Fibroblast of the conjunctiva (primary cell): ENCODE measurements at places on chromosomes 4 and X.

DNA sequence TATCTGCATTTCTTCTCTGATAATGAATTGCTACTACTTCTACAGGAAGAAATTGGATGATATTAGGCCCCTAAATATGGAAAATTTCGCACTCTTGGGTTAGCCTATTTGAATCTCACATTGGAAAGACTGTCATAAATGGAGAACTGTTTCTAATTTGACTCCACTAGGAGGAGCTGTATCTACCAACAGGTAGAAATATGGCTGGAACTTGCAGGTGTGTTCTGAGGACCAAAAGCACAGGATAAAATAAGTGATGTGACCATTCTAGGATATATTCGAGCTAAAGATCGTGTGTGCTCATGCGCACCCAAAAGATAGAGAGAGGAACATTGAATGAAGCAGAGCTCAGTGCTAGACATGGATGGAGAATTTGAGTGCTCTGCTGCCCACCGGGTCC, 4.8 kb upstream of the NKAP start:
- DNase-seq: no peak

DNA sequence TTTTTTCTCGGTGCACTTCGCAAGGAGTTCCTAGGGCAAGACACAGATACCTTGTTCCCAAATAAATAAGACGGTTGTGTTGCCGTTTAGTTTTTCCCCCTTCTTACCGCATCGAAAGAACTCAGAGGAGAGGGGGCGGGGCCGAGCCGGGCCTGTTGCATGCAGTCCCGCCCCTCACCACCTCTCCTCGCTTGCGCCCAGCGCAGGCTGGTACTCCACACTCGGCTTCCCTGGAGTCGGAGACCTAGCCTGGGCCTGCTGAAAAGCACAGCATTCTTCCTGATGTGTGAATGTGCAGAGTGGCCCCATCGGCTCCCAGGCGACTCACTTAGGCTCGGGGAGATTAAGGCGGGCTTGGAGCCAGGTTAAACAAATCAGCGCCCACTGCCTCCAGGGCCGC, 26.1 kb upstream of the VMA21 start:
- no peak for DNase-seq

DNA sequence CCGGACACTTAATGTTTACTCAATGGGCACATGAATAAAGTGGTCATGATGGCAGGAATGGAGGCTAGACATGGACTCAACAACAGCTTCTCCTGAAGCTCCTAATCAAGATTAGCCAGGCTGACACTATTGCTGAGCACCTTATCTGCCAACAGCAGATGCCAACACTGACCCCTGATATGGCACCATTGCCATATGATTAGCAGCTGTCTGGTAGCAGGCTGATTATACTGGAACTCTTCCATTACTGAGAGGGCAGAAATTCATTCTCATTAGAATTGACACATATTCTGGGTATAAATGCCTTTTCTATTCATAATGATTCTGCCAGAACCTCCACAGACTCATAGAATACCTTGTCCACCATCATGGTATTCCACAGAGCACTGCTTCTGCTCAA, 18.4 kb upstream of the AFF1 start:
- no peak for DNase-seq

GRCh38 chr4:108168671-108169523, at the start of gene LEF1:
LEF1 (minus strand) TSS chr4:108168932; CDS start chr4:108167767, 1,165 bp downstream.
- DNase-seq: no peak

- DNase-seq: no peak
Observed at GRCh38 chr4:142365391-142365790, 480.7 kb downstream of the INPP4B start.

DNA sequence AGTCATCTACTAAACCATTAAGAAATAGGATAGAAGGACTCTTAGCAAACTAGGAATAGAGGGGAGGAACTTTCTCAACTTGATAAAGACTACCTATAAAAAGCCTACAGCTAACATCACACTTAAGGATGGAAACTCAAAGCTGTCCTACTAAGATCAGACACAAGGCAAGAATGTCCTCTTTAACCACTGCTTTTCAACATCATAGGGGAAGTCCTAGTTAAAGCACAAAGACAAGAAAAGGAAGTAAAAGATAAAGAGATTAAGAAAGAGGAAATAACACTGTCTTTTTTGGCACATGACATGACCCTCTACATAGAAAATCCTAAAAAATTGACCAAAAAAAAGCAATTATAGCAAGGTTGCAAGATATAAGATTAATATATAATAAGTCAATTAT, 136.6 kb downstream of the FBXW7 start:
- DNase-seq: no peak

- DNase-seq: no peak
Observed at GRCh38 chr4:92679149-92679548, 375.4 kb downstream of the GRID2 start.

- DNase-seq: no peak
Observed at GRCh38 chrX:64334467-64334866, 60.8 kb downstream of the MTMR8 start.

DNA sequence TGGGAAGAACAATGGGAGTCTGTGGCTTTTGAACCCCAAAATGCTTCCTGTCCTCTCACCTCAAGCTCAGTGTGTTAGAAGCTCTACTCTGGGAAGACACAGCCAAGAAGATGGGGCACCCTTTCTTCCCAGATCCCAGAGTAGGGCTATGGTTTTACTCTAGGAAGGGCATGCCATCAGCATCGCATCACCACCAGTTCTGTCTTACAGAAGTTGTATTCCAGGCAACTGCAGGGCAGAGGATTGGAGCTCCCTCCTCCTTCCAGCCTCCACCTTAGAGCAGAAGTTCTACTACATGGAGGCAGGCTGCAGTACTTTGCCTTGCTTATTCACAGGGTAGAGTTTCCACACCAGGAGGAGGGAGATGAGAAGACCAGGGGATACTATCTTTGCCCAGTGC, 18.1 kb upstream of the ZFX start:
- DNase-seq: no peak

DNA sequence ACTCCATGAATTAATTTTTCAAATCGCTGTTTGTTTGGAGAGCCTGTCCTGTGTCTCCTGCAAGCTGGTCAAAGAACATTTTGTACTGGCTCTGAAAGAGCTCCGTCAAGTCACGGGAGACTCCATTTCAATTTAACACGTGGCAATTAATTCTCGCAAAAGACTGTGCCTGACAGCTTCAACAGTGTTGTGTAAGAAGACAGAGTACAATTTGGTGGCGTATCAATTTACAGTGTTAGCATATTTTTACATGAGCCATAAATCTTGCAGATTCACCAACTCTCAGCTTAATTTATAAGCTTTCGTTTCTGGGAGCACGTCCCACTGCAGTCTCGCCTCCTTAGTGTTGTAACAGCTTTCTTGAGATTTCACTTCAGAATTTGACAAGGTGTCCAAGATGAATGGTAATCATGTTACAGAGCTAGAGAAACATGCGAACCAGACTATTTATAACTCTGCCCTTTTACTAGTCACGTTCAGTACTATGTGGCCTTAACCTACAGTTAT, 70.8 kb downstream of the RWDD4 start:
- peak; percentile 51 for DNase-seq

DNA sequence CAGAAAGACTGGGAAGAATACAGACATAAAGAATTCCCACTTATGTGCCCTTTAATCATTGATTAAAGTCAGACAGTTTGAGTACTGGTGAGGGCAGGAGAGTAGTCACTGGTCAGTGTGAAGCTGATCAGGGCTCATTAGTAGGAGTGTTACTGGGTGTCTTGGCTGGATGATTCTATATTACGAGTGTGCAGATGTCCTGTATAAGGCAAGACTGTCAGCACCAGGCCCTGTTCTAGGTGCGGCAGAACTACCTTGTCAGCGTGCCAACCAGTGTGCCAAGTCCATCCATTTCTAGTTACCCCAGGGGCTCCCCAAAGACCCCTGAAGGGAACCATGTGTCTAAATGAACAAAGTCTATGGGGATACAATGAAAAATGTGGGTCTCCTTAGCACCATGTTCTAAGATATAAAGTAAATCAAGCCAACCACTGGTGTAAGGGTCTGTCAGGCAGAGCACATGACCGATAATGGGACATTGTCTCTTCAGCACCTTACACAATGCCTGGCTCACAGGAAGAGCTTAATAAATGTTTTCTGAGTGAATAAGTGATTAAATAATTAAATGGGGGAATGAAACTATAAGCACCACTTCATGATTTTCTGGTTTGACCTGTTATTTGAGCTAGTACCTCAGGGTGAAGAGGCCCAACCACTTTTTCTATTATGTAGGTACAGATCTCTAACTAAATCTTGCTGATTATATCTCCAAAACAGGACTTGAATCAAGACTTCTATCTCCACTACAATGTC, 205.0 kb downstream of the CAMK2D start:
- DNase-seq: no peak

DNA sequence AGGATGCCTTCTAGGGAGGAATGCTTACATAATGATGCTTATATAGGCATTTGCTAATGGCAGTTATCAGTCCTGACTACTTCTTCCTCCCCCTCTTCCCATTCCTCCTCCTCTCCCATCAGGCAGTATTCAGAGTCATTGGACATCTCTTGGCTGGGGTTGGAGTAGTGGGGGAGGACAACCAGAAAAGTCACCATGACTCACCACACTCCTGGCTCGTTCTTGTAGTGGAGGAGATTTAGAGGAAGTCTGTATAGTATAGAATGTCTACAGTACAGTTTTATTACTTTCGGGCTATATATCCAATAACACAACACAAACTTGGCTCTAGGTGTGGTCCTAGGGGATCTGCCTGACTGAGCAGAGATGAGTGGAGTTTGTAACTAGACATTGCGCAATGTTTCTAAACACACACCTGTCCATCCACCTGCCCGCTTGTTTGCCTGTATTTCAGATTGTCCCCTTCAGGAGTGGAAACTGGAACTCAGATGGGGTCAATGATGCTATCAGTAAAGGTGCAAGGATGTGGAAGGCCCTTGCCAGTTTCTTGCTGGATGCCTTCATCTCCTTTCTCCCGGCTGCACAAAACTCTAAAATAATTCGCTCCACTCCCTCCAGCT, 27.9 kb upstream of the KIAA1210 start:
- peak; percentile 37 for DNase-seq

DNA sequence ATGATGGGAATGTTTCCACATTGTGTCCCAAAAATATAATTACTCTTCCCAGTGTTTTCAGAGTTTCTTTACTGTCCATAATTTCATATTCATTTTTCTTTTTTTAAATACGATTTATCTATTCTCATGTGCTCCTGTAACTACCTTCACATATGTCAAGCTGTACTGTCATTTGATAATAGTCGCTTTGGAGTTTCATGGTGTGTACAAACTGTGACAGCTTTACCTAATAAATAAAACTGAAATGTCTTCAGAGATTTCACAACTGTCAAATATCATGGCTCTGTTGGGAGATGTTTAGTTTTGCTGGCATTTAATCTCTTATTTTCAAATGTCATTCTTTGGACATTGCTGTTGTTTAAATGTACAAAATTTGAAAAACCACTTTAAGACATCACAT, 450.2 kb downstream of the TLL1 start:
- DNase-seq: no peak

DNA sequence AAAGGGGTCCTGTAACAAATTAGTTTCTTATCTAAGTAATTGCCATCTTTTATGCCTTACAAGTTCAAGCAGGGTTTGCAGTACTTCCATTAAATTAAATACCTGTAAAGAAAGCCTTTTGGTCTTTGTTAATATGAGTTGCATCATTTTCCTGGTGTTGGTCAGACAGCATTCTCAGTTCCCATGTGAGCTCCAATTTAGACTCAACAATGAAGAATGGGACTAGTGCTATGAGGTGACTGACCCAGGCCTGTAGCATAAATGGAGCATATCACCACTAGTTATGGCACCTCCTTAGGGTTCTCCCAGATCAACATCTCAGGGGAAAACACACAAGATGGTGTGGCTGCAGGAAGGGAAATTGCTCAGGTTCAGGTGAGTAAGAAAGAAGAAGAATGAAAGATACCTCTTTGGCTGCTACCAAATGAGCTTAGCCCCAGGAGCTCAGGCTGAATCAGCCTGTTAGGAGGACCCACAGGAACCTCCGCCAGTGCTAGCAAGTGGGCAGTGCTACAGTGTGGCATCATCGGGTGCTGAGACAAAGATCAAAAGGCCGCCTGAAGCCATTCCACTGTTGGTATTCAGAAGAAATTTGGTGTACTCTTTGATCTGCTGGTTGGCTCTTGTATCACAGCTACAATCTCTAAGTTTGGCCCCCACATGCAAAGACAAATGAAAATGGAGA, 1.8 kb downstream of the TTC29 start:
- DNase-seq: no peak

DNA sequence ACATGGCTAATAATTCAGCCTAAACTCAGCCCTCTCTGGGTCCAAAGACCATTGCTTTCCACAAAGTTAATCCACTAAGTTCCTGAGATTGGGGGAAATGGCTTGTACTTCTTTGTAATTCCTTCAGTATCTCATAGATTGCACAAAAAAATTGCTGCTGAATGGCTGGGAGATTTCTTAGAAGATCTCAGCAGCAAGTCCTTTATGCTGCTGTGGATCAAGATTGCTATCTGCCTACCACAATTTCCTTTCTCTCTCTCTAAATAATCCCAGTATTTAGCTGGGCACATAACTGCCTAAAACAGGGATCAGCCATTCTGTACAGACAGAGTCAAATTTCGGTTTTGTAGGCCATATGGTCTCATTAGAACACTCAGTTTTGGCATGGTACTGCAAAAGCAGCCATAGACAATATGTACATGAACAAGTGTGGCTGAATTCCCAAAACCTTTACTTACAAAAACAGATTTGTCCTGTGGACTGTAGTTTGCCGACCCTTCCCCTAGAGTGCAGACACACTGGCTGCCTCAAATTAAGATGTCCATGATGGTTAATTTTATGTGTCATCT, 18.5 kb upstream of the HOPX start:
- no peak for DNase-seq

- peak; percentile 18 for DNase-seq
Observed at GRCh38 chr4:120829113-120829831, 93.3 kb downstream of the PRDM5 start.

GRCh38 chrX:101708163-101708562, 48.5 kb upstream of the ARMCX2 start:
- DNase-seq: no peak

- no peak for DNase-seq
Observed at GRCh38 chr4:130293692-130294091, 1197.7 kb downstream of the C4orf33 start.

DNA sequence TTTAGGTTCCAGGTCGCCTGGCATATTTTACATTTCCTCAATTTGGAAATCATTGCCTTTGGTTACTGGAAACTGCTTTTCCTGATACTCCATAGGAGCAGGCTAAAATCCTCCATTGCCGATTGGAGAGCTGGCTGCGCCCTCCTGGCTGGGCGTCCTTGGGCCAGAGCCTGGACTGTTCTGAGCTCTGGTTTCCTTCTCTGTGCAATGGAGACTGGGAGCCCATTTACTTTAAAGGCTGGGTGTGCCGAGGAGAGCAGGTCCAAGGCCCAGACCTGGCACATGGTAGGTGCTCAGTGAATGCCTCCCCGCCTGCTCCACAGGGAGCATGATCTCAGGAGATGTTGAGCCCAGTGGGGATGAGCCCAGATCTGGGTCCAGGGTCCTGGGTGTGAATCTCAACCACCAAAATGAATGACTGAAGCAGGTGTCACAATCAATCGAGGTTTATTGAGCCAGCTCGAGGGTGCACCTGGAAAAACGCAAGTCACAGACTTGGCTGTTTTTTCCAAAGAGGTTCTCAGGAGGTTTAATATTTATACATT, 50.0 kb downstream of the EVC start:
- no peak for DNase-seq

GRCh38 chr4:160265014-160265413, 1162.1 kb downstream of the RAPGEF2 start:
- DNase-seq: no peak

GRCh38 chr4:123659730-123660129, 263.1 kb downstream of the SPRY1 start:
- no peak for DNase-seq

GRCh38 chrX:22758807-22759481, 240.8 kb upstream of the DDX53 start:
- DNase-seq: no peak

- no peak for DNase-seq
Observed at GRCh38 chr4:156290811-156291210, 337.1 kb upstream of the CTSO start.
